ENCODE measurements at places on chromosomes 2 and 18.

DNA sequence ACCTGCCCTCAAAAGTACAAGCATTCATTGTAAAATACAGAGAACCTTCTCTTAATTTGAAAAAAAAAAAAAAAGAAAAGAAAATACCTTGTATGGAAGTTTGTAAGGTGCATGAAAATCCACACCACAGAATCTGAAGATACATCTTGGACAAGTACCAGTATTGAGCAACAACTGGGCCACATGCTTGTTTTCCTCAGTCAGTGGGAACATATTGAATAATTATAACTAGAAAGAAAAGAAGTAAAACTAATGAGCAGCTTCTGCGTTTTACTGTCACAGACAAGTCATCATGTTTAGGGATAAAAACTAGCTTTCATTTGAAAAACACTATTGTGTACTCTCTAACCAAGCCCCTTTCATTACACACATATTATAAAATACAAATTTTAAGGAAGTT, 5.8 kb upstream of the PEX13 start:
- DNase-seq: no peak

DNA sequence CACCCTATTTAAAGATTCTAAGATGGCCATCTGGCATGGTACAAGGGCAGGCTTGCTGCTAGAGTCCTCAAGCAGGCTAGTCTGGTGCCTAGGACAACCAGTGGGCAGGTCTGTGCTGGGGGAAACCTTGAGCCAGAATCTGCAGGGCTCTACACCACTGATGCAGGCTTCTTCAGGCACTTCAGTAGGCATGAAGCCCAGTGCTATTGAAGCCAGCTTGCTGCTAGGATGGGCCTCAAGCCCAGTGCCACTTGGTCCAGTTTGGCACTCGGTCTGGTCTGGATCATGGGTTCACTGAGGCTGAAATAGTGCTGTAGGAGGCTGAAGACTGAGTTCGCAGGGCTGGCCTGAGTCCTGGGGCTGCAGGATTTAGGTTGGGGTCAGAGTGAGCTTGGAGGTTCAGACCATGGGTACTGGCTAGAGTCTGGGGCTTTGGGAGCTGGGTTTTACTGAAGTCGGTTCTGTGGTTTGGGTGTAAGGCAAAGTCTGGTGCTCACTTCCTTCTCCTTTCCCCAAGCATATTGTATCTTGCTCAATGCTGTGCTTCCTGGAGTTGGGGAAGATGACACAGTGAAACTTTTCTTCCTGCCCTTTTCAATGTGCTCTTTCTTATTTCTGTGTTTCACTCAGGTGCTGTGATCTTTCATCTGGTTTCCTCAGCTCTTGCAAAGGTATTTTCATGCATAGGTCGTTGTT, 41.2 kb downstream of the SP100 start:
- DNase-seq: no peak

- no peak for DNase-seq
Observed at GRCh38 chr2:75489721-75490120, 71.0 kb downstream of the EVA1A start.

DNA sequence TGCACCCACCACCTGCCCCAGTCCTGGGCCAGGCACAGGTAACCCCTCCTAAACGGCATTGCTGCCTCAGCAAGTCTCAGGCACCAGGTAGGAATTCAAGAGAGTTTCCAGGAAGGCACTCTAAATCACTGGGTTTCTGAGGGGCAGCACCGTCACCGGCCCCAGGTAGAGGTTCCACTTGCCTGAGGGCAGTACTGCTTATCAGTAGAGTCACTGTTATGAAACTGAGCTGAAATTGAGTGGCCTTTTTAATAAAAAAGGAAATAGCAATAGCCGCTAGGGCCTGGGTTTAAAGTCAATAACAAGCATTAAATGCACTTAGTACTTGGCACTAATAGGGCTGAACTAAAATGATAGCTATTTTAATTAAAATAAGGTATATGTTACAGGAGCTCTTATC, 653.7 kb downstream of the METTL4 start:
- DNase-seq: no peak

DNA sequence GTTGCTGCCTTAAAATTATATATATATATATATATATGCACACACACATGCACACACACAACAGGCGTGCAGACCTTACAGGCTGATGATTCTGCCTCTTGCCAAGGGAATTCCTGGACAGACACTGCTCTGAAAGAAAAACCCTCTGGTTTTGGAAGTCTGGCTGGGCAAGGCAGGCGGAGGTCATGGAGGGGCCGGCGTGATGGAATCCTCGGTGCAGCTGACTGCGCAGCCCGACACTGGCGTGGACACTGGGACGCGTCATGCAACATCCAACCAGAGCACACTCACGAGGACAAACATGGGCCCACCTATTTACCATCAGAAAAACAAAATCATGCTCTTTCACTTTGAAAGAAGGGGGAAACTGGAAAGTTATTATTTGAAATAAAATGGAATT, 235.3 kb downstream of the ZNF516 start:
- no peak for DNase-seq

DNA sequence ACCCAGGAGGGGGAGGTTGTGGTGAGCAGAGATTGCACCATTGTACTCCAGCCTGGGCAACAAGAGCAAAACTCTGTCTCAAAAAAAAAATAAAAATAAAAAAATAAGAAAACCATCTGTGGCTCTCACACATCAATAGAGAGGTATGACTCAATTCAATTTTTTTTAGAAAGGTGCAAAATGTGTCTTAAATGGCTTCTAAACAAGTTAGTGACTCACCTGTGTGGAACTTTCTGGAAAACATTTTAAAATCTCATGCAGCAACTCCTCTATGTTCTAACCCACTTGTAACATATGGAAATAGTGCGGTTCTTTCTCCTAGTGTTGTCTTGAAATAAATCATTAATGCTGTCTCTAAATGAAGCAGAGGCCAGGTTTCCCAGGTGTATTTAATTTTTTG, 10.7 kb upstream of the SULT1C4 start:
- DNase-seq: no peak

DNA sequence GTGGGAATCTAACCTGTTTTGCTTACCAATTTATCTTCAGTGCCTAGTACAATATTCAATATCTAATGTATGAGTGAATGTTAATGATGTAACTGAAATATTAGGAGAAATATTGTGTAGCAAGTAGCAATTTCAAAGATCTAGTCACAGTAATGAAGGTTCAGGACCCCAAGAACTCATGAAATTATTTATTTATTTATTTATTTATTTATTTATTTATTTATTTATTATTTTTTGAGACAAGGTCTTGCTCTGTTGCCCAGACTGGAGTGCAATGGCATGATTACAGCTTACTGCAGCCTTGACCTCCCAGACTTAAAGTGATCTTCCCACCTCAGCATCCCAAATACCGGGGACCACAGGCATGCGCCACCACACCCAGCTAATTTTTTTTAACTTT, 126.9 kb downstream of the KCNJ3 start:
- no peak for DNase-seq

DNA sequence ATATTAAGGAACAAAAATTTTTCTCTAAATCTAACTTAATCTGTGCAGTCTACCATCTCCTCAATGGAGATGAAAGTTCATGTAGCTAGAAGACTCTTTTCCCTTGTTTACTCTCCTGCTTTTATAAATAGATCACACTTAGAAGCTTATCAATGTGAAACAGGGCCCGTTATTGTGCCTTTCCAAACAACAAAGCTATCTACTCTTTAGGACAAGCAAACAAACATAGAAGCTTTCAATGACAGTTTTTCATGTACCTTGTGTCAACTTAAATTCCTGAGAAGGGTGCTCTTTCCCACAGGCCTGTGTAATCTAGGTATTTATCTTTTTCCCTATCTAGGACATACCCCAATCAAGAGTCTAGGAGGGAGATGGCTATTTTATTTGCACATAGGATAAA, 247.8 kb upstream of the CWC22 start:
- DNase-seq: no peak

DNA sequence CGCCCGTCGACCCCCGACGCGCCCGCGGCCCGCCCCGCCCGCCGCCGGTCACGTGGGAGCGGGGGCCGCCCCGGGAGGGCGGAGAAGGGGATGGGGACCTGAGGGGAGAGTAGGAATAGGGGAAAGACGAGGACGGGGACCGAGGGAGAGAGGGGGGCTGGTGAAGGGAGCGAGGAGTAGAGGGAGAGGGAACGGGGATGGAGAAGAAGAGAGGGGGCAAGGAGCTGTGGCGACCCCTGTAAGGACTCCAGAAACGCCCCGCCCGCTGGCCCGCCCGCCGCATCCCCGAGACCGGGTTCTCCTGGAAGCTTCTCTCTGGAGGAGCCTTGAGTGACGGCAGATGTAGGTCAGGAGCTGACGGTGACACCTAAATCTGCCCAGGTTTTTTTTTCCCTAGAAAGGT, 615 bp downstream of the ADNP2 start:
- no peak for DNase-seq

DNA sequence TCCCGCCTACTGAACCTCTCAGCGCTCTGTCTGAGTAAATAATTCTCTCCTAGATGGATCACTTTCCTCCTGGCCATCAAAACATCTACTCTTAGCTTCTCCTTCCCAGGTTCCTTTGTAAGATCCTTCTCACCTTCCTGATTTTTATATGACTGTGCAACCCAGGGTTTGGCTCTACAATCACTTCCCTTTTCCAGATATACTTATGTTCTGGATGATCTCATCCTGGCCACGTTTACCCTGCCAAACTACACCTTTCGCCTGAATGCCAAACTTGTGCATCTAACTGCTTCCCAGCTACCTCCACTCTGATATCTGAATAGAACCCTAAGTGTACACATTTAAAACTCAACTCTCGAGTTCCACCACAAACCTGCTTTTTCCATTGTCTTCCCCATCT, 290.5 kb upstream of the REV1 start:
- no peak for DNase-seq

DNA sequence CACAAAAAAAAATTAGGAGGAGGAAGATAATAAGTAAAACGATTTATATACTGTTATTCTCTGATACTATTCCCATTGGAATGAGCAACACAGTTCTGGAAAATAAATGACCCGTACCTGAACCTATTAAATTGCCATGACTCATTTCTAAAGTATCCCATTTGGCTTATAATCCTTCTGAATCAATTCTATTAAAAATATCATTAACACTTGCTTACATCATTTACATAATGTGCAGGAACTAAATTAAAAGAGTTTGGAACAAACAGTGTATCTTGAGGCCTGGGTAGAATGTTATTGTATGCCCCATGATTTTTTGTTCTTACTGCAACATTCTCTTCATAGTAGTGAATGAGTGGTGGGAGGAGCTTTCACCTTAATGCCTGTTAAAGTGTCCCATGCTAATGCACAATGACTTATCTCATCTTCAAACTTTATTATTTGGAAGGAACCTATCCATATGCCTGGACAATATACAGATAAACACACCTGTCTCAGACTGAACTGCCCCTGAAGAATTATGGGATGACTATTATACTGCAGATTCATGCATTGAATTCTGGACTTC, 549.9 kb upstream of the ACVR2A start:
- DNase-seq: no peak

GRCh38 chr2:69943000-69943842, 18.2 kb downstream of the ASPRV1 start:
- no peak for DNase-seq

Data from stimulated activated CD4-positive, alpha-beta T cell treated with anti-CD3 and anti-CD28 coated beads, Interleukin-12 subunit alpha, Interleukin-12 subunit beta, amount 100 ng/mL, for 4 hours (primary cell).